ENCODE measurements at places on chromosomes 6 and 20.

- no peak for DNase-seq
Observed at GRCh38 chr20:31839782-31840487, 5.5 kb downstream of the FOXS1 start.

DNA sequence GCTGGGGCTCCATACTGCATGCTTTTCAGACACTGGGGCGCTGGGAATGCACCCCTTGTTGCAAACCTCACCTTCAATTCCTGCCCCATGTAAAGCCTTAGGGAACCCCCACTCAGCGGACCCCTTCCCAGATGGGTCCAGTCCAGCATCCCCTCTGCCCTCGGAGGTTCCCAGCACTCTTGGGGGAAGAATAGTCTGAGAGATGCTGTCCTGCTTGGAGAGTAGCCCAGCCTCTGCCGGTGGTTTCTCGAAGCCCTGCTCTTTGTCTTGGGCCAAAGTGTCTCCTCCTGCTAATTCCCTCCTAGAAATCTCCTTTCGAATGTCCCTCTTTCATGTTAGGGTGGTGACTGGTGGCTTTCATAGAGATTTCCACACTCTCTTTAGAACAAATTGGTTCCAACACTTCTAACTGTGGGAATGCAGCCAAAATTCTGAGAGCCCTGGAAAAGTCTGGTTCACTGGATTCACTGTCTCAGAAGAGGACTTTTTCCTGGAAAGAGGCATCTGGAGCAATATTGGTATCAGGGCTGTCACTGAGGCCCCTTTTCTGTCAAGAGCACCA is 24.9 kb upstream of the SULF2 start:
- DNase-seq = no peak

- no peak for DNase-seq
Observed at GRCh38 chr6:153621070-153621469, 418.0 kb upstream of the OPRM1 start.

GRCh38 chr6:161257793-161258457 is 15.9 kb downstream of the AGPAT4 start:
- peak; percentile 82 for DNase-seq

DNA sequence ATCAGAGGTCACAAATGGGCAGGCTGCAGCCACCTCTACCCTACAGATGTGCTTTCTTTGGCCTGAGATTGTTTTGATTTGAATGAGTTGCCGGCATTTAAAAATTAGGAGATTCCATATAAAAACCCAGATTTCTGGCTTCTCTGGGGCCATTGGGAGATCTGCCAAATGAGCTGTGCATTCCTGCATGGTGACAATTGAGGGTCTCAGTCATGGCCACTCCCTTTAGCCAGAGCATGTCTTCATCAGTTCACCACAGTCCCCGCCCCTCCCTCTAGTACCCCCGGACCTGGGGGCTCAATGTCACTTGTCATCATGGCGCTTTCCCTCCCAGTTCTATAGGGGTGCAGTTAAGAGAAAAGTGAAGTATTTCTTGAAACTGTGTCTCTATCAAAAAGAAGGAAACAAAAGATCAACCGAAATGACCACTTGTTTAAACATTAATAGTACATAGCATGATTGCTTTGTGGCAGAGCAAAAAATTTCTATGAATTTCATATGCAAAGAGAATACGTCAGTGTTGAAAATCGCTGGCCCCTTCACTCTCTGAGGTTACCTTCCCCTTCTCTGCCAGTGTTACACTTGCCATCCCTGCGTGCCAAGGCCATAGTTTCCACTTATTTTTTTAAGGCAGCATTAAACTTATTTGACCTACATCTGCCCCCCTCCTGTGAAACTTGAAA is 21.1 kb downstream of the EYA2 start:
- no peak for DNase-seq

DNA sequence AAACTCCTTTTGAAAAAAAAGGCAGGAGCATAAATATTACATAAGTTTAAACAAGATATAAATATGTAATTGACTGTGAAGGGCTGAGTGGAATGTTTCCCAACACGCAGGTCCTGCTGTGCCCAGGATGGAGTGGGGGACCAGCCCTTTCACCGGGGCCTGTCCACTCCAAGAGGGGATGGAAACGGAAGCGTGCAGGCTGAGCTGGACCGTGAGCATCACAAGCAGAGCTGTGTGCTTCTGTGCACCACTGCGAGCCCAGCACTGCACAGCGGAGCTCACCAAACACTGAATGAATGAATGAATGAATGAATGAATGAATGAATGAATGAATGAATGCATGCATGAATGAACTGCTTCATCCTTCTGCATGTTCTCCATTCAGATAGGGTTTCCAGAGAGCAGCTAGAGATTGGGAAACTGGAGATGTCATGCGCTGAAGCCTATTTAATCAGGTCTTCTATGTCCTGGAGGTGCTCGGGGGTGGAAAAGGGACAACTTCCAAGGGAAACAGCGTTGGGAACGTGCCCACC is 157.7 kb downstream of the ANKRD60 start:
- no peak for DNase-seq

GRCh38 chr6:157428427-157429202 is 47.6 kb downstream of the ZDHHC14 start:
- peak; percentile 0 for DNase-seq

GRCh38 chr6:134415656-134416055 is 97.7 kb upstream of the SGK1 start:
- DNase-seq = no peak

DNA sequence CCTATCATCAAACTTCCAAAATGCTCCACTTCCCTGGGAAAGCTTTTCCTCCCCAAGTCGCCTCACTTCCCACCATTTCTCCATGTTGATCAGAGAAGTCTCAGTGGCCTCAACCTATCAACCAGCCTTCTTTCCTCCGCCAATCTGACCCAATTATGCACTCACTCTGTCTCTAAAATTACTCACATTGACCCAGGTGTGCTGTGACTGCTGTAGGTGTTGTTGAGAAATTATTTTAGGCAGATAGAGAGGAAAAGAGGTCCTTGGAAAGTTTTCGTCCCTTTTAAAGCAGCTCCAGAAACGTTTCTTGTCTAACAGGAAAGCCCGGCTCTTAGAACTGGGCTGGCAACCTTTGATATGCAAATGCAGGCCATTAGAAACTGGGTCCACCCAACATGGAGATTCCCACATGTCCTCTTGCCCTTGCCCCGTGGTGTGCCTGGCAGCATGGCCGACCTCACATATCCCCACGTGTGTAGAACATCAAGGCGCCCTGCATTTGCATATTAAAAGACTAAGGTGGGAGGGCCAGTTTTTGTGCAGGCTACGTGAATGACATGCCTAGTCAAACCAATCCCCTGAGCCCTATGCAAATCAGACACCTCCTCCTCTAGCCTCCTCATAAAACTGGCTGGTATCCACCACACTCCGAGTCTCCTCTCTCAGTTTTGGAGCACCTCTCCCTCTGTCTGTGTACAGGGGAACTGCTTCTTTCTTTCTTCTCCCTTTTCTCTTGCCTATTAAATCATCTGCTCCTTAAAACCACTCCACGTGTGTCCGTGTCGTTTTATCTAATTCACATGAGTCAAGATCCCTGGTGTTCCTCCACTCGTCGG is 12.9 kb downstream of the IPCEF1 start:
- peak; percentile 53 for DNase-seq

DNA sequence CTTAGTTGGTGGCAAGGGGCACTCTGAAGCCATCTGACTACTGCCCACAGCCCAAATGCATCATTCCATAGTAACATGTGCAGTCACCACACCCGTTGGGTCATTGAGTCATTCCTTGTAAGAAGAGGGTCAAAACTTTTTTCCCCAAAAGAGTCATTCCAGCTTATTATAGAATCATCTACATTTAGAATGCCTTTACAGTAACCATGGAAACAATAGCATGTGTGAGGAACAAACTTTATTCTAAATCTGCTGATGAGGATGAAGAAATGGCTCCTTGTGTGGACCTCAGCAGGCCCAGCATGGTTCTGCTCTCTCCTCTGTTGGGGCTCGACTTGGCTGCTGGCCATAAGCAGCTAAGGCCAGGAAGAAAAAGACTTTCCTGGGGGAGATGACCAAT is 111.2 kb upstream of the PTPRT start:
- no peak for DNase-seq

GRCh38 chr6:156782691-156783320 is 5.6 kb downstream of the ARID1B start:
- DNase-seq = peak; percentile 32

DNA sequence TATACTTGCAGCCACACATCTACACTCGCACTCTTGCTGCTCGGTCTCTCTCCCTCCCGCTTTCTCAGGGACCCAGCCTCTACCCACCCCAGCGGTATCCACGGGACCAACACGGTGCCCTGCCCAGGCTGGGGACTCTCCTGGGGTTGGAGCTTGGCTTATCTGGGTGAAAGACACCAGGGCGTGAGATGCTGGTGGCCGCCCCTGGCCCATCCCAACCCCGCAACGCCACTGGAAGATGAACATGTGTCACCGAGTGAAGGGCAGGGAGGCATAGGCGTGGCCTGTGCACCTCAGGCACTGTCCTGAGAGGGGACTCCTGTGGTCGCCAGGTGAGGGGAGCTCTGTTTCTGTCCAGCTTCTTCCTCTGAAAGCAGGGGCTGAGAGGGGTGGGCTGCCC is 47.4 kb downstream of the NINL start:
- no peak for DNase-seq

GRCh38 chr6:148364056-148364824 is 21.6 kb downstream of the SASH1 start:
- DNase-seq = peak; percentile 92

DNA sequence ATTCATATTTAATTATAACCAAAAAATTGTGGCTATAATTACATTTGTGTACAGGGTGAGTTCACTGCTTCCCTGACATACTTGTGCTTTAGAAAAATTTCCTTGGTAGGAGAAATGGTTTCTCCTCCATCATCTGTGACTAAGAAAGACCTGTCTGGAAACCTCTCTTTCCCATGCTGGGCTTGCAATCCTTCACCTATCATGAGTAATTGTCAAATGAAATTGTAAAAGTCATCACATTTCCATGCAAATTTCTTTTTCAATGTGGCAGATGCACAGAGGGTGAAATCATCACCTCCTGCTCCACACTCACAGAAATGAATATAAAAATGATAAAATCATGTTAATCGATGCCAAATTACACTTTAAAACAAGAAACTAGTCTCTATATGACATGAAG is 1.5 kb upstream of the SIRPB1 start:
- no peak for DNase-seq

DNA sequence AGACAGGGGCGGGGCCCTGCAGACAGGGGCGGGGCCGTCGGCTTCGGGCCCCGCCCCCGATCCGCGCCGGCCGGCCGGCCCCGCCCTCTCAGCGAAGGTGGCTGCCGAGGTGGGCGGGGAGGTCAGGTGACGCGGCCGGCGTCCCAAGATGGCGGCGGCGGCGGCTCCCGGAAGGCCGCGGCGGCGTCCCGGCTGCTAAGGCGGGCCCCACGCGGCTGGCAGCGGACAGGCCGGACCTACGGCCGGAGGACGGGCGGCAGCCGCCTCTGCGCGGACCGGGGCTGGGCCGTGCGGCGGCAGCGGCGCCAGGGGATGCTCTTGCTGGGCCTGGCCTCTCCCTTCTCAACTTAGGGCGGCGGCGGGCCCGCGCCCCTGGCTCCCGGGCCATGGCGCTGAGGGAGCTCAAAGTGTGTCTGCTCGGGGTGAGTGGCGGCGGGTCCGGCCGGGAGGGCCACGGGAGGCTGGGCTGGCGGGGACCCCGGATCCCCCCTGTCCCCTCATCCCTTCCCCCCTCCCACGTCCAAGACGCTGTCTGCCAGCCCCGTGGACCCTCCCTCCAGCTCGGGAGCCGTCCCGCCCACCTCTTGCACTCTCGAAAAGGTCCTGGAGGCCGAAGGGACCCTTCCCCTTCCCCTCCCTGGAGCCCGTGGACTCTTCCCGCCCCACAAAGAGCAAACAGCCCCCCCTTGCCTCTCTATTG is at the start of gene RAB22A:
Gene RAB22A, plus strand, starts transcription at position 125 of the 700 bp plus-strand sequence. Its CDS starts 262 bp downstream, at position 387.
- peak; percentile 57 for DNase-seq

GRCh38 chr6:162478192-162478671 is 249.3 kb downstream of the PRKN start:
- no peak for DNase-seq

DNA sequence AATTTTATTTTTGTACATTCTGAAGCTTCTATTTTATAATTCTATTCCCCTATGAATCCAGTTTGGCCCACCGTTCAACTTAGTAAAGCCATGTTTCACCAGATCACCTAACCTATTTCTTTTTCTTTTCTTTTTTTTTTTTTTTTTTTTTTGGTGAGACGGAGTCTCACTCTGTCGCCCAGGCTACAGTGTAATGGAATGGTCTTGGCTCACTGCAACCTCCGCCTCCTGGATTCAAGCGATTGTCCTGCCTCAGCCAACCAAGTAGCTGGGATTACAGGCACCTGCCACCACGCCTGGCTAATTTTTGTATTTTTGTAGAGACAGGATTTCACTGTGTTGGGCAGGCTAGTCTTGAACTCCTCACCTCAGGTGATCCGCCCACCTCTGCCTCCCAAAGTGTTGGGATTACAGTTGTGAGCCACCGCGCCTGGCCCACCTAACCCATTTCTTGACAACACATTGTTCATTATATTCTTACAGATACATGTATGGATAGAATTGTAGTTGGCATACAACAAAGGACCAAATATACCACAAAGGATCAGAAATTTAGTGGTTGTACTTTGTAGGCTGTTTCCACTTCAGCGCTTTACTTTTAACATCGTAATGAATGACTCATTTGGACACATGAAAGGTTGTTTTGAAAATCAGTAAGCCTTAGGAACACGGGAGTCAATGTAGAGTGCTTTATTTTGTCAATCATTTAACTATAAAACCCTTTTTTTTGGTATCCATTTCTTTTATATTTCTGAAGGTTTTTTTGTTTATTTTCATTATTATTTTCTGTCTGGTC is 63.2 kb downstream of the GJA1 start:
- no peak for DNase-seq

DNA sequence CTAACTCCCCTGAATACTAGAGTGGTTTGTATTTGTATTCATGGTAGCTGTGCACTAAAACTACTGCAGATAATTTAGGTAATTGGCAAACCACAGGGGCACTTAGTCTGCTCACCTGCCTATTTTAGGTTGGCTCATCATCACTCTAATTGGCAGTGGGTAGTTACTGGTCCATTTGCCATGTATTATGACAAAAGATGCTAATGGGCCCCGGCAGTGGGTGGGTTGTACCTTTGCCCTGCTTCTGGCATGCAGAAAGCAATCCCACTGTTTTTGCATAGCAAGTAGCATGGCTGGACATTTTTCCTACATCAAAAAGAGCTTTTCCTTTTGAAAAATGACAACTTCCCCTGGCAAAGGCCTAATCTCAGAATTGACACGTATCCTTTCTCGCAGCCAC is 741.4 kb upstream of the MAP3K7 start:
- DNase-seq = no peak

DNA sequence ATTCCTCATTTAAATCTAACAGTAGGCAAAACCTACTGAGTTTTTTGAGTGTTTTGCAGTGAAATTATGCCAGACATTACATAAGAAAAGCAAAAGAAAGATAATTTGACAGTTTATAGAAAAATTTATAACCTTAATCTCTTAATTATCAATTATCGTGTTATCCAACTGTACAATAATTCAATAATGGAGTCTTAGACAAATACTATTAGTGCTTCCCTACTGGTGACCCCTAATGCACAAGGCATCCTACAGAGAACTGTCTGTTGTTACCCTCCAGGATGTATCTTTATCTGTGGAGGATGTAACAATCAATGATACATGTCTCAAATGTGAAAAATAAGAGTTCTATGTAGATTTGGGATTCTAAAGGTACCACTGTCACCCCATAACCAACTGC is 1687.6 kb downstream of the GRIK2 start:
- no peak for DNase-seq

- no peak for DNase-seq
Observed at GRCh38 chr20:46964618-46965455, 70.2 kb downstream of the EYA2 start.

Measured in HFFc6 (cell line).